Transverse colon (tissue), 4 donors: ENCODE measurements at places on chromosomes 16 and 17. TPM values are rescaled to one million over a fixed set of nuclear protein-coding genes. Genes with fewer than 3 reads are reported as not detected.

GRCh38 chr17:66392783-66393437 lies 90.5 kb downstream of the PRKCA start:
- DNase-seq = no peak
- H3K36me3 ChIP-seq = peaks cover 7% of the 10 kb centered on the region
- no peak overlapping the region for H3K4me3 ChIP-seq
- H3K4me1 ChIP-seq = no peaks in the 10 kb centered on the region
- no peak overlapping the region for H3K27ac ChIP-seq
- no peaks in the 10 kb centered on the region for H3K27me3 ChIP-seq

DNA sequence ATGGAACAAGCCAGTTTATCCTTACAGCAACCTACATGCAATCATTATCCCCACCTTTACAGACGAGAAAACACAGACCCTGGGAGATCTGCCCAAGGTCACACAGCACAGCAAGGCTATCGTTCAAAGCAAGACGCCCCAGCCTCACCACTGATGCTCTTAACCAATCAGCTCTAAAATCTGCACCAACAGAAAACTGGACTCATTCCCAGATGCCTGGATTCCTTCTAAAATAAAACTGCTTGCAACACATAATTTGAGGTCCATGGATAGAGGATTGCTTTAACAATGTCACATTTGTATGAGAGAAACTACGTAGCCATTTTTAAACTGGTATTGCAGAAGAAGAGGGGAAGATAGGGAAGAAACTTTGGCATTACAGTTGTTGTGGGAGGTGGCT lies 6.8 kb downstream of the COTL1 start:
- peaks cover 6% of the 10 kb centered on the region for H3K4me1 ChIP-seq
- DNase-seq = no peak
- peak overlapping the region; percentile 51 for H3K27ac ChIP-seq
- H3K4me3 ChIP-seq = no peak overlapping the region
- H3K27me3 ChIP-seq = no peaks in the 10 kb centered on the region
- H3K36me3 ChIP-seq = no peaks in the 10 kb centered on the region

Gene CDRT15
- not detected for total RNA-seq

Gene PNMT
- 1.5 TPM for total RNA-seq

Gene CTF1
- not detected for total RNA-seq

Gene PRSS21
- total RNA-seq = not detected
